Osteoblast (primary cell): ENCODE measurements at places on chromosomes 1 and 21.

GRCh38 chr1:192700834-192701271 lies 64.9 kb downstream of the RGS13 start:
- DNase-seq = peak; percentile 81

- peak; percentile 98 for DNase-seq
These were observed 13.5 kb upstream of the TNFRSF1B start for GRCh38 chr1:12153181-12153785.

- DNase-seq = no peak
These were observed 8.4 kb downstream of the EFNA3 start for GRCh38 chr1:155086856-155087535.

- no peak for DNase-seq
These were observed 54.2 kb upstream of the TNR start for GRCh38 chr1:175797576-175797975.

- no peak for DNase-seq
These were observed 138.9 kb upstream of the SPATA6 start for GRCh38 chr1:48610628-48611542.
